ENCODE measurements at places on chromosomes 16 and 17.

DNA sequence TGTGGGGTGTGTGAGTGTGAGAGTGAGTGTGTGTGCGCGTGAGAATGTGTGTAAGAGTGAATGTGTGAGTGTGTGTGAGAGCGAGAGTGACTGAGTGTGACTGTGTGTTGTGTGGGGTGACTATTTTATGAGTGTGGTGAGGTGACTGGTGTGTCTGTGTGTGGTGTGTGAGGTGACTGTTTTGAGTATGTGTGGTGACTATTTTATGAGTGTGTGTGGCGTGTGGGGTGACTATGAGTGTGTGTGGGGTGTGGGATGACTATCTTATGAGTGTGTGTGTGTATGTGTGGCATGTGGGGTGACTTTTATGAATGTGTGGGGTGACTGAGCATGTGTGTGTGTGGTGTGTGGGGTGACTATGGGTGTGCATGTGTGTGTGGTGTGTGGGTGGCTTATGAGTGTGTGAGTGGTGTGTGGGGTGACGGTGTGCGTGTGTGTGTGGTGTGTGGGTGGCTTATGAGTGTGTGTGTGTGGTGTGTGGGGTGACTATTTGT is 152.9 kb upstream of the PLCG2 start:
- DNase-seq, result no peak

GRCh38 chr17:10790491-10791401 is 13.2 kb downstream of the TMEM238L start:
- no peak for DNase-seq

- no peak for DNase-seq
Measured at GRCh38 chr16:12057266-12057665, 80.7 kb downstream of the SNX29 start.

- no peak for DNase-seq
Measured at GRCh38 chr17:73516431-73516830, 127.8 kb downstream of the SDK2 start.

DNA sequence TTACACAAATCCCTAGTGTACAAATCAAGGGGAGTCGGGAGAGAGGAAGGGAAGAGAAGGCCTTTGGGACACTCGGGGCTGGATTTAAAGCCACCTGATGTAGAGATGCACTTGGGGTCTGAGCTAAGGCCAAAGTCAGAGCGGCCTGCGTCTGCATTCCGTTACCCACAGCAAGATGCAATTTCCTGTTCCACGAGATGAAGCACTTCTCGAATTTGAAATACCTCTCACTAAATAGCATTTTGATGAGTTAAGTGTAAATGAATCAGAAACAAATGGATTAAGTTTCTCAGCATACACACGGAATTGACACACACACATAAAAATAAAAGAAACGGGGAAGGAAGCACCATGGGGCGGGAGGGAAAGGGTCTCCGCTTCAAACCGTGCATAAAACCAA is 386.0 kb downstream of the SOX9 start:
- no peak for DNase-seq

GRCh38 chr17:199806-200545 is 18.5 kb upstream of the DOC2B start:
- DNase-seq, result no peak

DNA sequence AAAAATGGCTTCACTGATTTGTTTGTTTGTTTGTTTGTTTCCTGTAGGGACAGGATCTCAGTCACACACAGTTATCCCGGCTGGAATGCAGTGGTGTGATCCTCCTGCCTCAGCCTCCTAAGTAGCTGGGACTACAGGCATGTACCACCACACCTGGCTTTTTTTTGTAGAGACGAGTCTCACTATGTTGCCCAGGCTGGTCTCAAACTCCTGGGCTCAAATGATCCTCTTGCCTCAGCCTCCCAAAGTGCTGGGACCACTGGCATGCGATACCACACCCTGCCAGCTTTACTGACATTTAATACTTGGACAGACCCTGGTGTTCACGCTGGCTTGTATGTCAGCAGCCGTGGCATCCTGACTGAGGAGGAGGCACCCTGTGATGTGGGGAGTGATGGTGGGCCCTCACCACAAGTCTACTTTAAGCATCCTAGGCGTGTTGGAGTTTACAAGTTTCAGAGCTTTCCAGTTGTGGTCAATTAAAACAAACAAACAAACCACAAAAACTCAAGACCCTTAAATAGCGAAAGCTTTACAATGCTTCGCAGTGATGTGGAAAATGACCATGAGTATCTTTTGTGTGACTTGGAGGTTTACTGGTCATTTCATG is 5.1 kb downstream of the ABCA3 start:
- no peak for DNase-seq

DNA sequence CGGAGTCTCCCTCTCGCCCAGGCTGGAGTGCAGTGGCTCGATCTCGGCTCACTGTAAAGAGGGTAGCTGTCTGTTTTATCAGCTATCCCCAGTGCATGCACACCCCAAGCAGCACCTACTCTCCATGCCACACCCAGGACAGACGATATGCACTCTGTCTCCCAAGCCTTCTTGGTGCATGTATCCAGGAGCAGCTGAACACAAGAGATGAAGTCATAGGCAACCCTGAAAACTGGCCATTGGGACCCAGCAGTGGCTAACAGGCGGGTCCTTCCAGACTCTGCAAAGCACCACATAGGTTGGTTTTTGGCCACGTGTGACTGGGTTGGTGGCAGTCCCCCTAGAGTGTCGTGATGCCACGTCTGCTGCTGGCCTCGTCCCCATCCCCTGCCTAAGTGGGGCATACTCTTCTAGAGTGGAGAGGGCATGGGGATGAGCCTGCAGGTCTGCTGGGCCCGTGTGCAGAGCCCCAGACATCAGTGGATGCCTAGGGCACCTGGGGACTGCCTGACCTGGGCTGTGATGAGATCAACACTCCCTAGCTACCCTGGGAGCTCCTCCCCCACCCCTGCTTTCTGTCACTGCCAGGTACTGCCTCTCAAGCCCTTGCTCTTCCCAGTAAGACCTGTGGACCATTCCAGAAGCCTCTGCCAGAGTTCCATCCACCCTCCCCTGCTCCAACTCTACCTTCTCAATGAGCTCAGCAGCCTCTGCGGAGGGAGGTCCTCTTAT is 9.3 kb downstream of the PDE6G start:
- no peak for DNase-seq

- no peak for DNase-seq
Measured at GRCh38 chr16:65318590-65319257, 196.9 kb upstream of the CDH11 start.

DNA sequence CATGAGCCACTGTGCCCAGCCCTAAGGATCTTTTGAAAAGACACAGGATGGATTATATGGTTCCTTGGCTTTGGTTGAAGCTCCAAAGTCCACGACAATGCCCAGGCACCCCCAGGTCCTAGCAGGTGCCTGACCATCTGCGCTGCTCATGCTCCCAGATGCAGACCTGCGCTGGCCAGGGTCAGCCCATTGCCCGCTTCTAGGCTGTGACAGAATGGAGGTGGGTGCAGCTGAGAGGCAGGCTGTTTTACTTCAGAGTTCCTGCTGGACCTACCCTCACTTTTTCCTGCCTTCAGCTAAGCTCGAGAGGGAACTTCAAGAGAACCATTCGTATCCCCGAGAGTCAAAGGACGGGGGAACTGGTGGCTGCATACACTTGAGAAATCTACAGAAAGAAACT is 60.5 kb downstream of the AMFR start:
- DNase-seq, result no peak

- no peak for DNase-seq
Measured at GRCh38 chr16:86505185-86505898, 5.0 kb upstream of the FOXF1 start.

GRCh38 chr16:74107795-74108610 is 188.6 kb upstream of the PSMD7 start:
- no peak for DNase-seq

DNA sequence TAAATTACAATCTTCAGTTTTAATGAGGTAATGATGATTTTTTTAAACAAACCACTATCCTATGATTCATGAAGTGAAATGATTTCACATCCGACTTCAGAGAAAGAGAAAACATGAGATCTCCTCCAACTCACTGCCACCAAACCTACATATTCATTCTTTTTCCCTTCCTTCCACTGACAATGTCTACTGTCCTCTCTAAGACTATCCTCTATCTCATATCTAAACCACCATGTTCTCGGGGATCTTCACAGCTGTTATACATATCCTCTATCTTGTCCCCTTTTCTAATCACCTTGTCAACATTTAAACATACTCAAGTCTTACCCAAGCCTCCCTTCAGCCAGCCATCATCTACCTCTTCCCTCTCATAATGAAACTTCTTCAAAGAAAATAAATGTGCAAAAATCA is 53.5 kb downstream of the SMURF2 start:
- DNase-seq, result no peak

DNA sequence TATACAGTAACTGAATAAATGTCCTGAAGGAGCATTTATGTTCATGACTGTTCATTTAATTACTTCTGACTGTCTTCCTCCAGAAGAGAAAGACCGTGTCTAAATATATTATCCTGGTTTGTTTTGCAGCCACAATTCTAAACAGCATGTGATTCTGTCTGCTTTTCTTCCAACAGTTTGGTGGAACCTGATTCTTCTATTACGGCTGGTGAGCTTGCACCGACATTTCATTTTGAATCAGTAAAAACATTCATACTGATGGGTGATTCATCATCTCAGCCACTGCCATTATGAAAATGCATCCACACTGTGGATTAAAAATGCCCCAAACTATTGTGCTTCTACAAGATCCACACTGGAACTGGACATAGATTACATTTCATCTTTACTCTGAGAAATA is 16.9 kb downstream of the KNOP1 start:
- no peak for DNase-seq

- DNase-seq, result no peak
Measured at GRCh38 chr16:15803618-15804017, 53.2 kb downstream of the MYH11 start.

DNA sequence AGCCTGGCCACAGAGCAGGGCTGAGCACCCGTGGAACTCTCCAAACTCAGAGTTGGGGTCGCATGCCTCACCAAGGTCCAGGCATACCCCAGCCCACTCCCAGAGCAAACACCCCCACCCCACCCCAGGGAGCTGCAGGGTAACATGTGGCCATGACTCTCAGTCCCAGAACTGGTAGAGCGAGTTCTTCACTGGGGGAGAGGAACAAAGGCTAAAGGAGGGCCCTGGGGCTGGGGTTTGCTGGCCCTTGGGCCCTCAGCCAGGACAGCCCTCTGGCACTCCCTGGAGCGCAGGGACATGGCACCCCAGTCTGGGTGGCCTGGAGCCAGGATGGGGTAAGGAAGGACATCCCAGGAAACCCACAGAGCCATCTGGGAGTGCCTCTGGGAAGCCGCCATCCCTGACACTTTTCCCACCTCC is 4.2 kb downstream of the HID1 start:
- DNase-seq, result no peak

GRCh38 chr17:19271780-19272357 is 34.7 kb downstream of the EPN2 start:
- DNase-seq, result no peak

DNA sequence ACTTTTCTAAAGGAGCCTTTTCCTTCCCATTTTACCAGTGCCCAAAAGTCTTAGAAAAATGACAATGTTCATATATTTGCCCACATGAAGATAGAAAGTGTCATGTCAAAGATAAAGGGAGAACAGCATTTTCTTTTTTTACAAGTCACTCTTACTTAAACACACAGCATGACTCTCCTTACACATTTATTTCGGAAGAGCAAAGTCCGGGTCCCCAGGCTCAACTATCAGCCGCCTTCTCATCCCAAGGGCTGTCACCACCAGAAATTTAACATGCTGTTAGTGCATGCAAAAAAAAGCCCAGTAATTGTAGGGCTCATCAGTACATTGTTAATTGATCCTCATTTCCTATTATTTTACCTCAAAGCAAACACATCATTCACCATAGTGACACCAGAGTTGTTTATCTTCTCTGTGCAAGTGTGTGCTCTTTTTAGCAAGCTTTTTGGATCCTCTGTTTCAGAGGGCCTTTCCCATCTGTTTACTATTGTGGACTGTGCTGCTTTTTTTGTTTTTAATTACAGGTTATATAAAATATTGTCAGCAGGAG is 560.3 kb downstream of the WWOX start:
- DNase-seq, result no peak

GRCh38 chr16:11576427-11577289 is 10.1 kb downstream of the LITAF start:
- DNase-seq, result no peak

DNA sequence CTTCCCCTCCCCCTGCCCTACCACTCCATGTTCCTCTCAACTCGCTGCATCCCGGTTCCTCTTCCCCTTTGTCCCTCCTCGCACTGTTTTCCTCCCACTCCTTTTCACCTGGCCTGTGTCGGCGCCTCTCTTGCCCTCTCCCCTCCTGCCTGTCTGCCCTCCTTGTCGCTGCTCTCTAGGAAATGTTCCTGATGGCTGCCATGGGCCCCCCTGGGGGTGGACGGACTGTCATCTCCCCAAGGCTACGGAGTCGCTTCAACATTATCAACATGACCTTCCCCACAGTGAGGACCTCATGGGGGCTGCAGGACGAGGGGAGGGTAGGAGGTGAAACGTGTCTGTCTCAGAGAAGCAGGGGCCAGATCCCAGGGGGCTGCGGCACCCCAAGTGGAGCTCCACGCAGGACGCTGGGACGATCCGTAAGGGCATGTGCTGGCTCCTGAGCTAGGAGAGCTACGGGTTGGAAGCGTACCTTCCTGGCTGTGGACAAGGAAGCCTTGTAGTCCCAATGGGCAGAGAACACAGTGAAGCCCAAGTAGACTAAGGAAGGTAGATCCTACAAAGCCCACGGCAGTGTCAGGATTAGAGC is 39.8 kb upstream of the KDM6B start:
- DNase-seq, result no peak

DNA sequence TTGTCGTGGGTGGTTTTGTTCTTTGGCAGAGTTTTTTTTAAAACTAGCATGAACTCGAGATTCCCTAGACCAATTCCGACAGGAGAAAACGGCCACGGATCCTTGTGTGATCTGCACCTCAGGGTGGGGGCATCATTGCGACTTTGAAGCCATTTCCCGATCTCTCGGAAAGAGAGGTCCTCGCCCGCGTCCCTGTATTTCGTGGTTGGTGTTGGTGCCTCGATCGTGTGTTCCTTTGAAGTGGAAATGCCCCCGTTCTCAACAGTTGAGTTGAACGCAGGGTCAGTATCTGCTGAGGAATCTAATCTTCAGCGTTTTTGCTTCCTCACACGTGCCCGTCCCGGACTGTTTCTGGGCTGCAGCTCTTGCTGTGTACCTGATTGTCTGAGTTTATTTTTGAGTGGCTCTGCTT is 1.1 kb downstream of the CRAMP1 start:
- no peak for DNase-seq
